ENCODE measurements at places on chromosomes 5 and 9. TPM values are rescaled to one million over a fixed set of nuclear protein-coding genes. Genes with fewer than 3 reads are reported as not detected.

GFPT2 gene
- 49.7 TPM for total RNA-seq

SEMA6A gene
- total RNA-seq, result 0.15 TPM

IL5 gene
- not detected for total RNA-seq

ADRA1B gene
- total RNA-seq, result 23.0 TPM

PCA3 gene
- not detected for total RNA-seq

PCDHB3 gene
- 0.02 TPM for total RNA-seq

HSD17B3 gene
- not detected for total RNA-seq

PKD2L2 gene
- total RNA-seq, result not detected
